ENCODE measurements at places on chromosomes 6 and 20.

GRCh38 chr6:24990944-24991809, 55.4 kb upstream of the RIPOR2 start:
- no peak for DNase-seq

- DNase-seq, result no peak
Observed at GRCh38 chr6:84979541-84979940, 215.1 kb upstream of the TBX18 start.

DNA sequence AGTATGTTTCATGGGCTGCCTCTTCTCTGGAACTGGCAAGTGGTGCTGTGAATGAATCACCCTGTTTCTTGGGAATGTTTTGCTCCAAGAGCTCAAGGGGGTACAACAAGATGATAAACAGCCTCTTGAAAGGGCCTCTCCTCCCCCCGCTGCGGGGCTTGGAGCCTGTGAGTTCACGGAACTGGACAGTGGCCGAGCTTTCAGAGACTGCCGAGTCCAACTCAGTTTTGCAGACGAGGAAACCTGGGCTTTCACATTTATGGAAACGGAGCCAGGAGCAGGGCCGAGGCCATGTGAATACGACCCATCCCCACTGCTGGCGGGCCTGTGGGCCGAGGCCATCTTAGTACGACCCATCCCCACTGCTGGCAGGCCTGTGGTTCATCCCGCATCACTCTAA, 18.2 kb upstream of the SRC start:
- peak; percentile 92 for DNase-seq

GRCh38 chr6:91538622-91539021, 951.8 kb upstream of the MAP3K7 start:
- DNase-seq, result no peak

DNA sequence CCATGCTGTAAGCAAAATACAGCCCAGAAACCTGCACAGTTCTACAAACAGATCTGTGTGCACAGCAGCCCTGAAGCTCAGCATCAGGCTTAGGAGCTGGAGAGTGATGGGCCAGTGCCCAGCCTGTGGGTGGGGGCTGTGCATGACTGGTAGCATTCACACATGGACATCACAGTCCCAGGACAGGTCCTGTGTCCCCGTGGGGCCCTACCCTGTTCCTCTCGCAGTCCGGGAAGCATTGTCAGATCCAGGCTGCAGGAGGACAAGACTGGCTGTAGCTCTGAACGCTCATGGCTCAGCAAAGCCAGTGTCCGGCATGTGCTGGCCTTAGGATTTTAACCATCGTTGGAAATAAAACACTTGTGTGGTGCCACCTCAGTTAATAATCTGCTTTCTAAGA, 234.1 kb downstream of the CDH4 start:
- no peak for DNase-seq

DNA sequence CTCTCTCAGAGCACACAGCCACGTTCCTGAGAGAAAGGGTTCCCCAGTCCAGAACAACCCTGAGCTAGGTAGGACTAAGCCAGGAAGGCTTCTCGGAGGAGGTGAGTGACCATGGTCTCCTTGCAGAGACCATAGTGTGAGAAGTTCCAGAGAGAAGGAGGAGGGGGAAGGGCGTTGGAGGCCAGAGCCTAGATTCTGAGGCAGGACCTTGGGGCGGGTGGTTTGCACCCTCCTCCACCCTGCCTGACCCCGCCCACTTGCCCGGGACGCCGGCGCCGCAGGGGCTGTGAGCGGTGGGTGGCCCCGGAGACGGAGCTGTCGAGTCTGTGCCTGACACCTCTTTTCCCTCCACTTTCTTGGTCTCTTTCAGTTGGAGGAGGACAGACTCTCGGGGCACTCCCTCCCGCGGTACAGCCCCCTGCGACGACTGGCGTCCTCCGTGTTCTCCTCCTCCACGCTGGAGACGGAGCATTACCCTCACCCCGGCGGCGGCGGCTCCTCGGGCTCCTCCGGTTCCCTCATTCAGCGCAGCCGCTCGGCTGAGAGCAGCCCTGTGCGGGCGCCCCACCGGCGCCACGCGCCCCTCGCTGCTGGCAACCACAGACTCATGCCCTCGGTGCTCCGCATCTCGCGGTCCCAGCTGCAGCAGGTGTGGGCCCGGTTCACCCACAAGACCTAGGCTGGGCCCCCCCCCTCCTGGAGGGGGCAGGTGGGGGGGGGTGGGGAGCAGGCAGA, 26.2 kb downstream of the TTBK1 start:
- DNase-seq, result no peak

- DNase-seq, result no peak
Observed at GRCh38 chr6:80339421-80339820, 232.9 kb downstream of the BCKDHB start.

- DNase-seq, result no peak
Observed at GRCh38 chr20:44415833-44416715, 59.6 kb upstream of the TTPAL start.

- no peak for DNase-seq
Observed at GRCh38 chr6:49549691-49550491, 577 bp upstream of the C6orf141 start.

- DNase-seq, result no peak
Observed at GRCh38 chr6:29702519-29703103, 20.6 kb upstream of the HLA-F start.

DNA sequence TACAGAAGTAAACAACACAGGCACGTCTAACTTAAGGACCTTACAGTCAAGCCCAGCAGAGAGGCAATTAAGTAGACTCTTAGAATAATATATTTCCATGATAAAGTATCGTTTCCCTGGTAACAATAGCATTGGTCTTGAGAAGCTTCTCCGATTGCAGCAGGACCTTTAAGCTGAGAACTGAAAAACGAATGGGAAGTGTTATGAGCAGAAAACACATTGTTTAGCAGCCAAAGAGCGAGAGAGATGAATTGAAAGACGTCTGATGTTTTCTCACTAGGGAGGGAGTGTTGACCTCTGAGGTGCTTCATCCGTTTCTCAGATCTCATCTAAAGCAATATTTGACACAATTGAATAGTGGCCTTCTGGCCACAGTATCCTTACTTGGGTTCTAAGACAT, 855 bp downstream of the BYSL start:
- no peak for DNase-seq

DNA sequence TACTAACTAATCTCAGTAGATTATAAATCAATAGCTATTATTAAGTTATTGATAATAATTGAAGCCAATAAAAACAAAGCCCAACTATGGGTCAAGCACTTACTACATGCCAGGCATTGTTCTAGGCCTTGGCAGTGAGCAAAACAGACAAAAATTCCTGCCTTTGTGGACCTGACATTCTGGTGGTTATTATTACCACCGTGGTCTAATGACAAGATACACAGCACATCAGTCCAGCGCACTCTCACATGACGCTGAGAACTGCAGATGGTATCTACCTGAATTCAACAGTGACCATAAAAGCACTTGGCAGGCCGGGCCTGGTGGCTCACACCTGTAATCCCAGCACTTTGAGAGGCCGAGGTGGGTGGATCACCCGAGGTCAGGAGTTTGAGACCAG, 121.4 kb downstream of the ZMYND8 start:
- no peak for DNase-seq

DNA sequence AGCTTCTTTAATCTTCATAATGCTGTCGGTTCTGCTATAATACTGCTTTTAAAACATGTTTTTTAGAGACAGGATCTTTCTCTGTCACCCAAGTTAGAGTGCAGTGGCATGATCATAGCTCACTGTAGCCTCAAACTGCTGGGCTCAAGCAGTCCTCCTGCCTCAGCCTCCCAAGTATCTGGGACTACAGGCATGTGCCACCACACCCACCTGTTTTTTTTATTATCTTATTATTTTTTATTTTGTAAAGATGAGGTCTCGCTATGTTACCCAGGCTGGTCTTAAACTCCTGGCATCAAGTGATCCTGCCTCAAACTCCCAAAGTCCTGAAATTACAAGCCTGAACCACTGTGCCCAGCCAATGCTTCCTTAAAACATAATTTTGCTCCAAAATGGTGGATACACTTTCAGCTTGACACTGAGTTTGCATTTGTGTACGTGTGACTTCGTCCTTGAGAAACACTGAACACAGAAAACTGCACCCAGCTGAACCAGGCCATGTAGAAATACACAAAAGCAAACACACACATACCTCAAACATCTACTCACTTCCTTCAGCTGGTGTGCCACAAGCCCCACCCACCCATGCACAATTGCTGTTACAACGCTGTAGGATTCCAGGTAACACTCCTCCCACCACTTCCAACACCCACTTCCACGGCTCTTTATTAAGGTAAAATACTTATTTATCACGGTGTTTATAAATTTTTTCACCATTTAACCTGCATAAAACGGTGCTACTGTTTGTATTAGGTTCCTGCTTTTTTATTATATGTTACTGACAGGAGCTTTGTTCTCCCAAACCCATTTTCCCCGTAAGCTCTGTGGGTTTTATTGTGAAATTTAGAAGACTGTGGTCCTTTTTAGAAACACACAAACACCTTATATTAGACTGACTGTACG, 109.1 kb downstream of the TSHZ2 start:
- DNase-seq, result no peak

DNA sequence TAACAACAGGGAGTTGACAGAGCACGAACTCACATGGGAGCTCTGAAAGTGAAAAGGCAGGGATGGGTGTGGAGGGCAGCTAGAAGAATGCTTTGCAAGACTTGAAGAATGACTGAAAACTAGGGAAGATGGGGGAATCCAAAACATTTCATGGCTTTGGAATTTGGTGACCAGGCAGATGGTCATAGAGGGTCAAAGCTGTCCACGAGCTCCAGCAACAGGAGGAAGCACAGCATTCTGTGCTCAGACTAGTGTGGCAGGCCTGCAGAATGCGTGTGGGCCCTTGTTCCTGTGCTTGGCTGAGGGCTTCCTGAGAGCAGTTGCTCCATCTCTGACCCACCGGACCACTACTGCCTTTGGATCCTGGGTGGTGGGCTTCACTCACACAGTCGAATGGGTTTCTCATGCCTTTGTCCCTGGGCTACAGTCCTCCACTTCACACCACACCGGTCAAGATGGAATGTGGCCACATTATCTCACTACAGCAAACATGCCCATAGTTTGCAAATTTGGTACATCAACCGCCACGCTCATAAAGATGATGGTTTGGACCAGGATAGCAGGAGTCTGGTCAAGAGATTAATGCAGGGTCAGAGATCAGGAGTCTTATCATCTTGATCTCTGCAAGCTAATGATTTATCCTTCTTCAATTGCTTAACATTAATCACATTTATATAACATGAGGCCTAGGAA, 100.7 kb downstream of the SGK1 start:
- DNase-seq, result peak; percentile 46

GRCh38 chr20:50510706-50511542, 741 bp downstream of the PTPN1 start:
- DNase-seq, result no peak

GRCh38 chr6:33967966-33968724, 164.3 kb upstream of the MLN start:
- DNase-seq, result no peak

DNA sequence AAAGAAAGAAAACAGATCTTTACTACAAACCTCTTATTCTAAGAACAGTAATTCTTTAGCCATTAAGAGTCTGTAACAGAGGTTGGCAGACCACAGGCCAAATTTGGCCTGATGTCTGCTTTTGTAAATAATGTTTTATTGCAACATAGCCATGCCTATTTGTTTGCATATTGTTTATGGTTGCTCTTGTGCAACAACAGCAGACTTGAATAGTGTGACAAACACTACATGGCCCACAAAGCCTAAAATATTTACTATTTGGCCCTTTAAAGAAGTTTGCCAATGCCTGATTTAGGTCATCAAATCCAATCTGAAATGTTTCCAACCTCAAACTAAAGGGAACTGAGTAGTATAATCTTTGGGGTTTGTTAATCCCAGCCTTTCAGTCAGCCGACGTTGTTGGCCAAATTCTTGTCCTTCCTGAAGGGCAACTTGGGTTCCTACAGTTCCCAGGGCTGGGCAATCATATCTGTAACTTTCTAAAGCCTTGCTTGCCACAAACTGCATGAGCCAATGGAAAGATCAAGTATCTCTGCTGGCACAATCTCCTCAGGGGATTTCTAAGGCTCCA, 33.9 kb upstream of the TBC1D20 start:
- DNase-seq, result peak; percentile 57

DNA sequence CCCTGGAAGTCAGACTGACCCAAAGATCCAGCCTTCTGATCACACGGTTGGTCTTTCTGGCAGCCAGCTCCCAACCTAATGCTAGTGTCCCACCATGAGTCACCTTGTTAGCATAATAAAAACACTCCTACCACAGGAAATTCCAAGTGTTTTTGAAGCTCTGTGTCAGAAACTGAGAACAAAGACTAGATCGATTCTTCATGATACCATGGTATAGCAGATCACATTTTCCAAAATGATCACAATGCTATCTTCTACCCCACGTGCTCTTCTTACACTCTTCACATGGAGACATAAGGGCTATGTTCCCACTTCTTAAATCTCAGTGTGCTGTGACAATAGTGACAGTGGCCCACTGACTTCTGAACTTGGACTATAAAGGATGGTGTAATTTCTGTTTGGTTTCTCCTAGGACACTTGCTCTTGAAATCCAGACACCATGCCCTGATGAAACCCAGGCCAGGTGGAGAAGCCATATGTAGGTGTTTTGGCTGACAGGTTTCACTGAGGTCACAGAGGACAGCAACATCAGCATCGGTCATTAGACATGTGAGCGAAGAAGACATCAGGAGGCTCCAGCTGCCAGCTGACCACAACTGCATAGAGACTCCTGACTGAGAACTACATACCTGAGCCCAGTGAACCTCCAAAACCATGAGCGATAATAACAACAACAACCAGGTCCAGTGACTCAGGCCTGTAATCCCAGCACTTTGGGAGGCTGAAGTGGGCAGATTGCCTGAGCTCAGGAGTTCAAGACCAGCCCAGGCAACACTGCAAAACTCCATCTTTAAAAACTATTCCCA, 57.5 kb downstream of the MKKS start:
- peak; percentile 35 for DNase-seq

DNA sequence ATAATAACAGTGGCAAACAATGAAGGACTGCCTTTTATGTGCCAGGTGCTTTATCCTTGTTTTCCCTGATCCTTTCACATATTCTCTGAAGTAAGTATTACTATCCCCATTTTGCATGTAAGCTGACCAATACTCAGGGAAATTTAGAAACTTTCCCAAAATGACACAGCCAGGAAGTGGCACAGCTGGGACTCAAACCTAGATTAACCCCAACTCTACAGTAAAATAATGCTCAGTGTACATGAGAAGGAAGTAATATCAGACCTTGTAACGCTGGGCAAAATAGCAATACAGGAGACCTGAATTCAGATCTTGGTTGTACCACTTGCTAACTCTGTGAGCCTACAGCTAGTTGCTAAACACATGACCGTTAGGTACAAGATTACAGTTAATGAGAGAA, 26.8 kb upstream of the NRSN1 start:
- DNase-seq, result no peak

- DNase-seq, result no peak
Observed at GRCh38 chr6:39224523-39225182, 4.6 kb downstream of the KCNK5 start.

DNA sequence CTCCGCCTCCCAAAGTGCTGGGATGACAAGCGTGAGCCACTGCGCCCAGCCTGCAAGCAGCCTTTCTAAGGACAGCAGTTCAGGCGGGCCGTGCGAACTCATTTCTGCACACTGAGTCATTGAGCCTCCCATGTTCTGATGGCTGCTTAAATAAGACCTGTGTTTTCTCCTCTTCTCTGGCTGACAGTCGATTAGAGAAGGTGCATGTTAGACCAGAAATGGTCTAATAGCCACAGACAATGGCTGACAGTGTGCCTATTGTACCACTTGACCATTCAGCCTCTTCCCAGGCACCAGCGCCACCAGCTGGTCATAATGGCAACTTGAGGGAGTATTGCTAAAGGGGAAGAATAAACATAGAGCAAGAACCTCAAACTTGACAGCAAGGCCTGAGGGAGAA, 6.2 kb downstream of the CST11 start:
- no peak for DNase-seq

GRCh38 chr6:3210024-3210610, 17.3 kb downstream of the TUBB2B start:
- no peak for DNase-seq

Data from GM04503 (cell line).